ENCODE measurements at places on chromosomes 16 and 17.

DNA sequence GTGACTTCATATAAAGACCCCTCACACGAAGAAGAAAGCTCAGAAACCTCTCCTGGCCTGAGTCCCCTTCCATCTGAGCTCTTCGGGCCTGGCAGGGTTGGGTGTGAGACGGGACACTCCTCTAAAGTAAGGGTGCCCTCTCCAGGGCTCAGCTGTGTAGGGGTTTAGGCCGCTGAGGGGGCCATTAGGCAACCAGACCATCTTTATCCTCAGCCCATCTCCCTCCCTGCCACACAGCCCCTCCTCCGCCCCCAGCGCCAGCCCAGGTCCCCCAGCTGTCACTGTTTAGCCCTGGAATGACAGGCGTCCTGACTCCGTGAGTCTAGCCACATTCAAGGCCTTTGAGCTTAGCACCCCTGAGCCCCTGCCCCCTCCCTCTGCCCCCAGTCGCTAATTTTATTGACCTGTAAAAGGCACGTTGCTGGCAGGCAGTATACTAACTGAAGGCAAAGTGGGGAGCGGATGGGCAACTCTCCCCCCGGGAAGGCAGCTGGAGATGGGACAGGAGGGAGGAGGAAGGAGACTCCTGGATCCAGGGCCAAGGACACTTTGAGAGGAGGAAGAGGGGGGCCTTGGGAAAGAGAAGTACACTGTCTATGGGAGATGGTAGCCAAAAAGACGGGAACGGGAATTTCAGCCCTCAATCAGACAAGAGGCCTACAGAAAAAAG is 592 bp upstream of the ZNF385C start:
- H3K4me3 ChIP-seq: no peak overlapping the region
- DNase-seq: no peak
- peaks cover 32% of the 10 kb centered on the region for H3K27me3 ChIP-seq
- H3K27ac ChIP-seq: no peak overlapping the region

DNA sequence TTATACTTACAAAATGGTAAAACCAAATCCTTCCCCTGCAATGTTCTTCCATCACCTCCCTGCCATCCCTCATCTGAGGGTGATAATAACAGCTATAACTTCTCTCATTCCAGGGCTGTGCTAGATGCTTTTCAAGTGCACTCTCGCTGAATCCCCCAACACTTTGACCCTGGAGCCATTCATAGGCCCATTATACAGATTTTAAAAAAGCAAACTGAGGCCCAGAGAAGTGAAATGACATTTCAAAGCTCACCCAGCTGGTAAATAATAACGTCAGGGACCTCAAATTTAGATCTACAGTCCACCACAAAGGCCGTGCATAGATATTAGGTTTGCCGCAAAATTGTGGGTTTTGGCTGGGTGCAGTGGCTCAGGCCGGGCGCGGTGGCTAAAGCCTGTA is 378.8 kb downstream of the SLC39A11 start:
- no peak for DNase-seq
- H3K4me1 ChIP-seq: peaks cover 29% of the 10 kb centered on the region
- H3K27me3 ChIP-seq: no peaks in the 10 kb centered on the region
- no peak overlapping the region for H3K4me3 ChIP-seq
- H3K36me3 ChIP-seq: peaks cover 36% of the 10 kb centered on the region

- H3K4me3 ChIP-seq: no peak overlapping the region
- H3K4me1 ChIP-seq: peaks cover 4% of the 10 kb centered on the region
- no peak for DNase-seq
- peaks cover 19% of the 10 kb centered on the region for H3K36me3 ChIP-seq
- H3K27ac ChIP-seq: no peak overlapping the region
Observed at GRCh38 chr16:3781421-3781820, 64.1 kb upstream of the TRAP1 start.

GRCh38 chr17:21132428-21132827 is 5.7 kb downstream of the DHRS7B start:
- peaks cover 9% of the 10 kb centered on the region for H3K4me1 ChIP-seq
- DNase-seq: no peak
- H3K27ac ChIP-seq: no peak overlapping the region
- H3K4me3 ChIP-seq: no peak overlapping the region
- H3K36me3 ChIP-seq: peaks cover 24% of the 10 kb centered on the region
- no peaks in the 10 kb centered on the region for H3K27me3 ChIP-seq

DNA sequence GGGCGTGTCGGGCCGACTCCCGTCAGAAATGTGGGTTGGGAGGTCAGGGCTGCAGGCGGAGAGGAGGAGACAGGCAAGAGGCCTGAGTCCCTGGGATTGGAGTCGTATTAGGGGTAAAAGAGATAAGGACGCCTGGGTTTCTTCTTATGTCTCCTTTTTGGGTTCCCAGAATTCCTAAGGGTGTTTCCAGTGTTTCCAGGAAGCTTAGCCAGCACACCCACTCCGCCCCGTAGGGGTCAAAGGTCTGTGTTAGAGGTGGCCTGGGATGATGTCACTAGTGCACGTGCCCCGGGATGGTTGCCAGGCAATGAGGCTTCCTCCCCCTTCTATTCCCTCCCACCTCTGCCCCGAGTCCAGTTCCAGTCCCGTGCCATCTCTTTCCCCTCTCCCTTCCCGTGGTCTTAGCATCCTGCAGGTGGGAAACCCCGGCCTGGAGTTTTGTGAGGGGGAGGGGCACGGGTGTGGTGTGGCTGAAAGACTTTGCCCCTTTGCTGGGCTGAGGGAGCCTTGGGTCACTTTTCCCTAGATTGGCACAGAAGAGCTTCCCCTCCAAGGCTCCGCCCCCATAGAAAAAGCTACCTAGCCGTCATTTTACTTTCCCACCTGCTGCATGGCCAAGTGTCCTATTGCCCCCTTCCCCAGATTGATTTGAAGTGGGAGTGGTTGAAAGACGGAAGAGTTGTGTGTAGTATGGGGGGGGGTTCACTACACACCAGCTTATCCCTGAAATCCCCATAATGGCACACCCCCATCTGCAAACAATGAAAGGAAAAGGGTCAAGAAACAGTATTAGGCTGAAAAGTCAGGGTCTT is 2.8 kb downstream of the KDM6B start:
- peaks cover 61% of the 10 kb centered on the region for H3K4me1 ChIP-seq
- H3K27me3 ChIP-seq: peaks cover 9% of the 10 kb centered on the region
- H3K36me3 ChIP-seq: no peaks in the 10 kb centered on the region

DNA sequence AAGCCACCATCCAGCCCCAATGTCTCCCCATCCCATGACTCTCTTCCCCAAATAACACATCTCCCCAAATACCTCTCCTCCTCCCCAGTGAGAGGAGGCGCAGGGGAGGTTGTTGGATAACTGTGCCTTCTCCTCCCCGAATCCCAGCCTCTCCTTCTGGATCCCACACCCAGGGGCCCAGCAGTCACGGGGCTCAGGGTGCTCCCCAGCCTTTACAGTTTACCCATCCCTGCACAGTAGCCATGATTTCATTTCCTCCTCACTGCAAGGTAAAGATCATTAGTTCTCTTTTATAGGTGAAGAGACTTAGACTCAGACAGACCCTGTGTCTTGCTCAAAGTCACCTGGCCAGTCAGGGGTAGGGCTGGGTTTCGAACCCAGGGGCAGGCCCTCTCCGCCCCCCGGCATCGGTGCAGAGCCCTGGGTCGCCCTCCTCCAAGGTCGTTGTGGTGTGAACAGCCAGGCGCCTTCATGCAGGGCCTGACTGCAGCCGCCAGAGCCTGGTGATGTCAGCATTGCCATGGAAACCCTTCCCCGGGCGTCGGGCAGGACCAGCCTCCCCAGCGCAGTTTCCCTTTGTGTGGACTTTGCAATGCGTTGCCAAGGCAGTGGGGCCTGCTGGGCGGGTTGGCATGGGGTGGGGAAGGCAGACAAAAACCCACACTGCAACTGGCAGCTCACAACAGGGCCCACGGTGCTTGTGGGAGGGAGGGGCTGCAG is 53.3 kb upstream of the TOB1 start:
- H3K36me3 ChIP-seq: no peaks in the 10 kb centered on the region
- peak overlapping the region; percentile 29 for H3K4me3 ChIP-seq
- peaks cover 25% of the 10 kb centered on the region for H3K4me1 ChIP-seq
- DNase-seq: peak; percentile 89
- peak overlapping the region; percentile 79 for H3K27ac ChIP-seq

- no peak overlapping the region for H3K27ac ChIP-seq
- DNase-seq: no peak
- no peaks in the 10 kb centered on the region for H3K4me1 ChIP-seq
- no peak overlapping the region for H3K4me3 ChIP-seq
- peaks cover 25% of the 10 kb centered on the region for H3K36me3 ChIP-seq
Observed at GRCh38 chr17:37450112-37450511, 39.6 kb upstream of the DUSP14 start.

DNA sequence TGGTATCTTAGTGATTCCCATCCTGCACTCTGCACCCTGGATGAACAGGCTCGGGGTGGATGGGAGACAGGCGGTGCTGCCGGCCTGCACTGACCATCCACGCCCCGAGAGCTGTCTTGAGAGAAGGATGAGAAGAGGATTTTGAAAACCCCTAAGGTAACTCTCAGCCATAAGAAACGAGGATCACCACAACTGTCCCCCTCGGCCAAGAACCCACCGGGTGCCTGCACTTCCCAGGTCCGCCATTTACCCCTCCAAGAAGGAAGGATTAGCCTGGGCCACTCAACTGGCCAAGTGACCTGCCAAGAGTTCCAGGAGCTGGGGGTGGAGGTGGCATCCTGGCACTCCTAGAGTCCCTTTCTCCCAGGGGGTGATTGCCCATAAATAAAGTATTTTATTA is 302.4 kb upstream of the TNRC6C start:
- peaks cover 17% of the 10 kb centered on the region for H3K27me3 ChIP-seq
- H3K36me3 ChIP-seq: no peaks in the 10 kb centered on the region
- H3K27ac ChIP-seq: no peak overlapping the region
- DNase-seq: no peak
- H3K4me1 ChIP-seq: no peaks in the 10 kb centered on the region

GRCh38 chr16:55710466-55710865 is 54.7 kb downstream of the SLC6A2 start:
- H3K4me3 ChIP-seq: no peak overlapping the region
- no peaks in the 10 kb centered on the region for H3K4me1 ChIP-seq

GRCh38 chr17:81487487-81488275 is 24.9 kb downstream of the ACTG1 start:
- no peaks in the 10 kb centered on the region for H3K36me3 ChIP-seq
- no peak overlapping the region for H3K27ac ChIP-seq
- peaks cover 12% of the 10 kb centered on the region for H3K4me1 ChIP-seq
- peak; percentile 79 for DNase-seq
- H3K27me3 ChIP-seq: peaks cover 37% of the 10 kb centered on the region
- H3K4me3 ChIP-seq: peak overlapping the region; percentile 50
